Stimulated activated CD4-positive, alpha-beta T cell treated with anti-CD3 and anti-CD28 coated beads, Interleukin-2, amount 100 ng/mL, for 24 hours (primary cell): ENCODE measurements at places on chromosomes 5 and 9.

GRCh38 chr9:1353291-1353690 lies 303.1 kb downstream of the DMRT2 start:
- no peak for DNase-seq

DNA sequence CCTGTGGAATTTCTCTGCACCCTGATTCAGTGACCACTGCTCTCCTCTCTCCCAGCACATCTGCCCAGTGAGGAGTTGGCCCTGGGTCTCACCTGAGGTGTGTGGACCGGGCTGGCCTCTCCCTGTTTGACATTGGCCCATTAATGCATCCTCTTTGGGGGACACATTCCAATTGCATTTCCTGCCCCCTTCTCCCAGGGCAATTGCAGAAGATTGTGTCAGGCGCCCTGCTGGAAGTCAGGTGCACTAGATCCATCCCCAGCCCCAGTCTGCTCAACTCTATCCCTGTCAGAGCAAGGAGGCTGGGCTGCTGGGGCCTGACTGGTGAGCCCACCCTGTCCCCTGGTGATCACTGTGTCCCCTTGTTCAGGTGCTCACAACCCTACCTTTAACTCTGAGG lies 84.5 kb downstream of the LMX1B start:
- DNase-seq = no peak

- DNase-seq = peak; percentile 52
Observed at GRCh38 chr9:131709771-131710431, 30.0 kb downstream of the RAPGEF1 start.

DNA sequence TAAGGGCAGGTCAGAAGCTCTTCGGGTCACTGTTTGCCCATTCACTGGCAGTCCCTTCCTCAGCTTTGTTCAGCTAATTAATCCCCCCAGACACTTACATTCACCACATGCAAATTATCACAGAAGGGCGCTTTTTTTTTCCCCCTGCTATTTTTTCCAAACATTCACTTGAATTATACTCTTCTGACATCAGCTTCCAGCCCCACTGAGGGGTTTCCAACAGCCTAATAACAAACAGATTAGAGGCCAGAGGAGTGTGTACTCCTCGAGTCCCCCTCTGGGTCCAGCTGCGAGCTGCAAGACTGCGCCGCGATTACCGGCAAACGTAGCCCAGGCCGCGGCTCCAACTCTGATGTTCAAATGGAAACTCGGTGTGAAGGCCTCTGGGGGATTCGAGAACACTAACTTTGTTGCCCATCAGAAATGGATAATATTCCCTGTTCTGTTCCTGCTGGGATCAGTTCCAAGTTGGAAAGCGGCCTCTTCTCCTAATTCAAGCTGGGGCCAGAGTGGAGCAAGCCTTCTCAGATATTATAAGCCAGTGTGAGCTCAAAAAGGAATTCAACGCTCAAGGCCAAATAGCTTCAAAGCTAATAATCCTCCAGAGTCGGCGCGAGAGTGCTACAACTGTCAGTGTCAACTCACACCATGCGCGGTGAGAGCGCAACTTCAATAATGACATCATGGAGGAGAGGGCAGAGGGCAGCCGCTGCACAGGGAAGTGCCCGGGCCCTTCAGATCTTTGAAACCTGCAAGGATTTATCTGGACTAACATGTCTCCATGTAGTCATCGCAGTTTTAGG lies 560.8 kb downstream of the BNC2 start:
- no peak for DNase-seq

DNA sequence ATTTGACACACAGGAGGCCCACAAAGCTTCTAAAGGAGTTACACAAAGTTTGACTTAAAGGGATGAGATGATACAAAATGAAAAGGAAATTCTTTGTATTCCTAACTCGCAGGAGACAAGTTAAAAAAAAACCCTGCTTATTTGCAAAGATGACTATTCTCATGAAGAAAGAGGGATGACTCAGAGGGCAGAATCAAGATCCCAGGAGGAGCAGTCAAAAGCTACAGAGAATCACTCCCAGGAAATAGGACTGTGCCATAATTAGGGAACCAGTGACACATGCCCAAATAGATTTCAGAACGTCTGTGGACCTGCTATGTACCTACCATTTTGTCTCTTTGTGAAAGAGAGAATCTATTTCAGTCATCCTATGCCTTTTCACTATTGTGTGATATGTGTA lies 103.5 kb upstream of the ARRDC3 start:
- no peak for DNase-seq

DNA sequence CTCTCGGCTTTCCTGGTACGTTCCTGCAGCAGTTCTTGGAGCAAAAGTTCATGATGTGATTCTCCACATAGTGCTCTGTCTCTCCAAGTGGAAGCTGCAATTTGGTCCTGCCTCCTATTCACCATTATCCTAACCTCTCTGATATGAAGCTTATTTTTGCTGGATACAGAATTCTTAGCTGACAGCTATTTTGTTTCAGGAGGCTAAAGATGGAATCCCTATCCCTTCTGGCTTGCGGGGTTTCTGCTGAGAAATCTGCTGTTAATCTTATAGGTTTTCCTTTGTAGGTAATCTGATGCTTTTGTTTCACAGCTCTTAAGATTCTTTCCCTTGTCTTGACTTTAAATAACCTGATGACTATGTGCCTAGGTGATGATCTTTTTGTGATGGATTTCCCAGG lies 181.6 kb upstream of the VLDLR start:
- no peak for DNase-seq

GRCh38 chr5:11504065-11504885 lies 400.0 kb downstream of the CTNND2 start:
- no peak for DNase-seq

DNA sequence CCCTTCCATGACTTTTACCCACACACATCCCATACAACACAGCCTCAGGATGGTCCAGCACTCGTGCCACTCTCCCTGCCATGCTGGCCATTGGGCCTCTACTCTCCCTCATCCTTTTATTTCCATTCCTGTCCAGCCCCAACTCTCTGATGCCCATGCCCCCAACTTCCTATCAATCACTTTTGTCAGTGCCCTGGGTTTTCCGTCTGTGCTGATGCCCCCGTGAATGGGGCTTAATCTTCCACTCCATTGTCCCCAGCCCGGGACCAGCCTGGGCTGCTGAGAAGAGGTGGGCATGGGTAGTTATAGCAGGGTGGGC lies 12.6 kb upstream of the ACSL6 start:
- DNase-seq = no peak

- DNase-seq = no peak
Observed at GRCh38 chr5:74406844-74407243, 233.7 kb downstream of the ENC1 start.

GRCh38 chr5:177040814-177041420 lies 18.4 kb downstream of the ZNF346 start:
- no peak for DNase-seq
